ENCODE measurements at places on chromosomes 1 and 21. TPM values are rescaled to one million over a fixed set of nuclear protein-coding genes. Genes with fewer than 3 reads are reported as not detected.
A peak's percentile ranks its signal among the peaks of the same experiment; 100 is the strongest.

DNA sequence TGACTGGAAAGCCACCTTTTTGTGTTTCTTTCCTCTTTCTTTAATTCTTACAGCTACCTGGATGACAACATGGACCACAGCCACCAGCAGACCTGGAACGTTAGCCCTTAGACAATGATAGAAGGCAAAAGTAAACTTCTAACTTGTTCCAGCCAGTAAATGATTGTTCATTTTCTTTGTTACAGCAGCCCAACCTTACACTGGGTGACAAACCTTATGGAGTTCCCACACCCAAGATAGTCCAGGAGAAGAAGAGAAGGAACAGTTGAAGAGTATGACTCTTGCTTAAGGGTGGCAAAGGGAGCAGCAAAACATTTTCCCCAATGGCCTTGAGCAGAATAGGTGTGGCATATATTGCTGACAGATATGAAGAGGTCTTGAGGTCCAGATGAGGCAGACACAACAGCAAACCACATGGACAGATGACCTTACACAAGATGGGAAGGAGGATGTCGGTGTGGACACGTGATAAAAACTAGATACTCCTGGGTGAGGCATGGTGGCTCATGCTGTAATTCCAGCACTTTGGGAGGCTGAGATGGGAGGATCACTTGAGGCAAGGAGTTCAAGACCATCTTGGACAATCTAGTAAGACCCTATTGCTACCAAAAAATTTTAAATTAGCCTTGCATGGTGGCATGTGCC is 11.8 kb upstream of the FAM76A start:
- DNase-seq = no peak

- peak; percentile 68 for DNase-seq
These were observed 57.9 kb downstream of the OVGP1 start for GRCh38 chr1:111369645-111370044.

DNA sequence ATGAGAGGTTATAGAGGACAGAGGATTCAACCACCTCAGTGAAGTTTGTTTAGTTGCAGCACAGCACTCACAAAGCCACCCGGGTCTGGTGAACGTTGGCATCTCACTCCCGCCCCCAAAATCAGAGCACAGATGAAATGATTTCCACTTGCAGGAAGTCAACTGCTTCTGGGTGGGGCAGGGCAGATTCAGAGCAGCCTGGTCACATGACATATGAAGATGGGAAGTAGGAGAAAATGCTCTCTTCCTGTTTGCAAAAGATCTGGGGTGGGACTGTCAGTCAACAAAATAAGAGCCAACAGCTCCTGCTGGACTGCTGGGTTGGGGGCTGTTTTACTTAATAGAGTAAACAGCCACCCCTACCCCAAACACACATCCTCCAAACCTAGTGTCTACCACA is 43.2 kb downstream of the LRRC71 start:
- DNase-seq = no peak

DNA sequence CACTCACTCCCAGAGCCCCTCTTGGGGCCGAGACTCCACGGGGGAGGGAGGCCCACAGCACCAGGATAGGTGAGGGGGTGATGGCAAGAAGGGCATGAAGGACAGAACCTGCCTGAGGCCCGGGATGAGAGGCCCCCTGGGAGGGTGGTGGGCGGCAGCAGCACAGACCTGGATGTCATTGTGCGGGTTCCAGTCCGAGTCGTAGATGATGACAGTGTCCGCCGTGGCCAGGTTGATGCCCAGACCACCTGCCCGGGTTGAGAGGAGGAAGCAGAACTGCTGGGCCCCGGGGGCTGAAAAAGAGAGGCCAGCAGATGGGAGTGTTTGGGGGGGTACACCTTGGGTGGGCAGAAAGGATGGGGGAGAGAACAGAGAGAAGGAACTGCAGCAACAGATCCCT is 50.1 kb downstream of the CHD5 start:
- no peak for DNase-seq

- no peak for DNase-seq
These were observed 50.8 kb downstream of the PAX7 start for GRCh38 chr1:18681423-18681835.

DNA sequence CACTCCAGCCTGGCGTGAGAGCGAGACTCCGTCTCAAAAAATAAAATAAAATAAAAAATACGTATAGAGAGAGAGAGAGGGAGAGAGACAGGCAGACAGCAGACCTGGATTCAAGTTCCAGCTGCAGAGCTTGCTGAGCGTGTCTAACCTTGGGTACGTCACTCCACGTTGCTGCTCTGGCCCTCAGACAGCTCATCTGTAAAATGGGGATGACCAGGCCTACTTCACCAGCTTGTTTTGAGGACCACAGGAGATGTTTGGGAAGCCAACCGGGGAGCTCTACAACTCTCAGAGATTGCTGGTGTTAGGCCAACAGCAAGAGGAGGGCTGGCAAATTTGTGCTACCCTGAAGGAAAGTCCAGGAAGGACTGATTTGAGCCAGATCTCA is 499 bp upstream of the TRAF5 start:
- peak; percentile 45 for DNase-seq

GRCh38 chr21:42495765-42496119 is 282 bp downstream of the RSPH1 start:
- no peak for DNase-seq

DNA sequence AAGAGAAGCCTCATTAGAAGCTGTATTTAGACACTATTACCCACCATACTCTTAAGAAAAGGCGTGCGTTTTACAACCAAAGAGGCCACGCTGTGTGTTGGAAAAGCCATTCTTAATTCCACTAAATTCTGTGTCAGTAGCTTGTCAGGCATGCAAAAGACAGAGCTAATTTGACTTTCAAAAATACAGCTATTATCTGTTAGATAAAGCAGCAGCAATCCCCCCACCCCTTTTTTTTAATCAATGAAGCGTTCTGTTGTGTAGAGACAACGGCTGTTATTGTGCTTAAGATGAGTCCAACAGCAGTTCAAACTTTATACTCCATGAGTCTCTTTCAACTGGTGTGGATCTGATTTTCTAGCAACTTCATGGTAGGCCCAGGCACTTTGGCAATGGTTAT is 43.5 kb downstream of the PLA2G4A start:
- DNase-seq = no peak

GRCh38 chr1:5959087-5959486 is 33.1 kb downstream of the NPHP4 start:
- no peak for DNase-seq

DNA sequence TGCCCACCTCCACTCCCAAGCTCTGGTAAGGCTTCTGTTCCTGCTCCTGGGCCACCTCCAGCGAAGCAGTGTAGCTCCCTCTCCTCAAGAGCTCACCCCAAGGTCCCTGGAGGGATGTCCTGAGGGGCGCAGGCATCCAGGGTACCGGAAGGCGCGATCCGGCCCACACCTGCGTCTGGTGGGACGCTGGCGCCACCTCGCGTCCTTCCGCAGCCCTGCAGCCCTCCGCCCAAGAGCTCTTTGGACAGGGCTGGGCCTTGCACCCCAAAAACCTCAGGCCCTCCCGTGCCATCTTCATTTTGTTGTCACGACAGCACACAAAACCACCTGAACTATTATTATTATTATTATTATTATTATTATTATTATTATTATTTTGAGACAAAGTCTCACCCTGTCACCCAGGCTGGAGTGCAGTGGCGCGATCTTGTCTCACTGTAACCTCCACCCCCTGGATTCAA is 49.2 kb upstream of the PAX7 start:
- DNase-seq = peak; percentile 8

The ADAMTS5 gene
- not detected for polyA plus RNA-seq

The LMX1A gene
- polyA plus RNA-seq = not detected

The HES3 gene
- not detected for polyA plus RNA-seq

The OR2L8 gene
- polyA plus RNA-seq = not detected
